Endothelial cell of umbilical vein (primary cell): ENCODE measurements at places on chromosomes 11 and 22.

DNA sequence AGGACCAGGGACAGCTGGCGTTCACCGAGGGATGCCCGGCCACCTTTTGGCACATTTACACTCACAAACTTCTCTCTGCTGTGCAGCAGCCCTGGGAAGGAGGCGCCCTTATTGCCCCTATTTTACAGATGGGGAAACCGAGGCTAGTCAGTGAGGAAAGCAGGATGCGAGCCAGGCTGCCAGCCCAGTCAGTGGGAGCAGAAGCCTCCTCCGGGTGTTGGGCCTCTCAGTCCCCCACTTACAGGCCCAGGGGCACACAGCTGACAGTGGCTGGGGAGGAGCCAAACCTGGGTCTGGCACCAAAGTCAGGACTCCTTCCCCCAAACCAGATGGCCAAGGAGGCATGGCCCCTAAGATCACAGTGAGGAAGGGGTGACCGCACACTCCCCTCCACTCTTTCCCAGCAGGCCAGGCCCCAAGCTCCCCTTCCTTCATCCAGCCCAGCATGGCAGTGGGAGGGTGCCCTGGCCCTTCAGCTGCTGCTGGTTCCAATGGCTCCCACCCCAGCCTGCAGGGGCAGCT is 121.4 kb upstream of the ANO1 start:
- no peak for DNase-seq

DNA sequence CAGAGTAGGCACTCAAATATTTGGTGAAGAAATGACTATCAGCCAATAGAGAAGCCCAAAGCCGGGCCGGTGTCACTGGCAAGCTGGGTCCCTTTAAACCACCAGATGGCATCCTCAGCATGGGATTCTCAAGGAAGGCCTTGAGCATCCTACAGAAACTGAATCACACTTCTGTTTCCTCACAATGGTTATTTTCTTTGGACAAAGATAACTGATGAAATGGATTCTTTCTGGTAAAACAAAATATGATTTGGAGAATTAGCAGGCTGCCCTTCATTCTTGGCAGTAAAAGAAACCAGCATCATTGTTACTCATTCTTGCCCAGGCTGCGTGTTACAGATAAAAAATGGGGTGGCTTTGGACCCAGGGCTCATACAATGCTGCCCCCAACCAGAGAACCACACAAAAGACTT is 30.3 kb upstream of the ASPHD2 start:
- DNase-seq, result peak; percentile 72

GRCh38 chr22:26238596-26238995 is 69.3 kb downstream of the SEZ6L start:
- no peak for DNase-seq

- DNase-seq, result peak; percentile 93
These were observed 11.7 kb downstream of the FJX1 start for GRCh38 chr11:35629914-35630313.
